NCI-H187 (cell line): ENCODE measurements at places on chromosomes 16 and 17.

DNA sequence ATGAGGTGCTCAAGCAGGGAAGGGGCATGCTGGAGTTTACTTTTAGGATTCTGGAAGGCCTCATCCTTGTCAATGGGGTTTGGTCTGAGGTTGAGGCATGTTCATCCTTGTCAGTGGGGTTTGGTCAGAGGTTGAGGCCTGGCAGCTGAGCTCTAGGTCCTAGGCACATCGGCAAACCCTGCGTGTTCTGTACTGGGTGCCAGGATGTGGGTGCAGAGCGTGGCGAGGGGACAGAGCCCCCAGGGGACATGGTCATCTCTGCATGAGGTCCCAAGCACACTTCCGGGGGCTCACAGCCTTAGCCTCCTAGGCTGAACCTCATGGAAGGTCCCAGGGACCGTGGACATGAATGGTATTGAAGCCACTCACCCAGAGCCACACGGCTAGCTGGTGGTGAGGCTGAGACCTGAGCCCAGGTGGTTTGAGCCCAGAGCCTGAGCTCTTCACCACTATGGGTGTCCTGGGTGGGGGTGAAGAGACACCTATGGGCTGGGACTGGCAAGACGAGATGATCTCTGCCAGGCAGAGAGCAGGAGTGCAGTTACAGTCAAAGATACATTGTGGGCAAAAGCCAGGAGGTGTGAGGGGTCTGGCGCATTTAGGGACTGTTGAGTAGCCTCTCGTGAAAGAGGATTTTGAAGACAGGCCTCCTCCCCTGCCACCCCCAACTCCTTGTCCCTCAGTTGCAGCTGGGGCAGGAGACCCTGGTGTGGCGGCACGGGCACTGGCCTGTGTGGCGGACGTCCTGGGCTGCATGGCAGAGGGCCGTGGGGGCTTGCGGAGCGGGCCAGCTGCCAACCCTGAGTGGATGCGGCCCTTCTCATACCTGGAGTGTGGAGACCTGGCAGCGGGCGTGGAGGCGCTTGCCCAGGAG, 19.3 kb downstream of the FCSK start:
- DNase-seq = no peak

GRCh38 chr17:19369107-19369778, 6.7 kb upstream of the B9D1 start:
- no peak for DNase-seq

GRCh38 chr17:50634915-50635731, 442 bp downstream of the ABCC3 start:
- DNase-seq = no peak

- DNase-seq = no peak
Measured at GRCh38 chr17:4135489-4135888, 7.3 kb downstream of the ZZEF1 start.

DNA sequence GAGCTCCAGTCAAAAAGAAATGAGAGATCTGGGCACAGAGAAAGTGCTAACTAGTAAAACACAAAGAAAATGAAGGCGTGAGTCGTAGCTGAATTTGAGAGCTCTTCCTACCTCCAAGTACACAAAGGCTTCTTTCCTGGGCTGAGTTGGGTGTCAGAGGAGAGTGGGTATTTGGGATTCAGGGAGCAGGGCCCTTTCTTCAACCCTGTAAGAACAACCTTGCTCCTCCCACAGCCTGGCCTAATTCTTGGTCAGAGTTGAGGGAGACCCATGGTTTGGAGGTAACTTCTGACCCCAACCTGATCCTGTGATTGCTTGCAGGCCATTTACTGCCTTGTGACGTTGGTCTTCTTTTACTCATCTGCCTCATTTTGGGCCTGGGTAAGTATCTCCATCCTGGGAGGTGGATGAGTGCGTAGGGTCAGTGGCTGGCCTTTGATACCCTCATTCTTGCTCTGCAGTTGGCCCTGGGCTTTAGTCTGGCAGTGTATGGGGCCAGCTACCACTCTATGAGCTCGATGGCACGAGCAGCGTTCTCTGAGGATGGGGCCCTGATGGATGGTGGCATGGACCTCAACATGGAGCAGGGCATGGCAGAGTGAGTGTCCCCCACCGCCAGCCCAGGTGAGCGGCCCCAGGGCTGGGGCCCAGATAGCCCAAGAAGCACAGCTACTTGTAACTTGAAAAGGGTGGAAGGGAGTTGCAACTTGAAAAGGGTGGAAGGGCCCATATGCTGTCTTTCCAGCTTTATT, 1.3 kb downstream of the TMEM208 start:
- no peak for DNase-seq

- no peak for DNase-seq
Measured at GRCh38 chr17:80938556-80938955, 53.1 kb upstream of the CHMP6 start.

- DNase-seq = no peak
Measured at GRCh38 chr17:80845069-80845862, 146.4 kb upstream of the CHMP6 start.

- DNase-seq = no peak
Measured at GRCh38 chr17:57644326-57644725, 100.8 kb downstream of the CCDC182 start.

DNA sequence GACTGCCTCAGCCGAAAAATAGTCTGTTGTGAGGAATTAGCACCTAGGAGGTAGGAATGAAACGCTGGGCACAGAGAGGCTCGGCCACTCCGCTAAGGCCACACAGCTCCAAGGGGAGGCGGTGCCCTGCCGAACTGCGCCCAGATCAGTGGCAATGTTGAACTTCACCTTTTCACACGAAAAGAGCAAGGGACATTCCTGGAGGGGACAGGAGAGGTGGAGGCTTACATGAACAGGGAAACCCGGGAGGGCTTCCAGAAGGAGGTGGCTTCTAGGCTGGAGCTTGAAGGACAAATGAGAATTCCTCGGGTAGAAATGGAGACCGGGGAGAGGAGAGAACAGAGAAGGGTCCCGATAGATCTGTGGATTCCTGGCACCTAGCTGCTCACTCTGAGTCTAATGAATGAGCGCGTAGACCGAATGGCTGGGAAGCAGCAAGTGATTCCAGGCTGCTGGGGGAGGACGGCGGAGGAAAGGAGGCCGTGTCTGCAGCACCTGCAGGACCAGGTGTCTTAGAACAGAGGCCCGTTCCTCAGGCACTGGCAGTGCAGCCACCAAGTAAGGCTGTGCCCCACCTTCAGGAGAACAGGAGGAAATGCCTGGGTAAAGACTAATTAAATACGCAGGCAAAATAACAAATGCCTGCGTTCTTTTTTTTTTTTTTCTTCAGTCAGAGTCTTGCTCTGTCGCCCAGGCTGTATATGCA, 722 bp upstream of the SLC38A10 start:
- peak; percentile 13 for DNase-seq

DNA sequence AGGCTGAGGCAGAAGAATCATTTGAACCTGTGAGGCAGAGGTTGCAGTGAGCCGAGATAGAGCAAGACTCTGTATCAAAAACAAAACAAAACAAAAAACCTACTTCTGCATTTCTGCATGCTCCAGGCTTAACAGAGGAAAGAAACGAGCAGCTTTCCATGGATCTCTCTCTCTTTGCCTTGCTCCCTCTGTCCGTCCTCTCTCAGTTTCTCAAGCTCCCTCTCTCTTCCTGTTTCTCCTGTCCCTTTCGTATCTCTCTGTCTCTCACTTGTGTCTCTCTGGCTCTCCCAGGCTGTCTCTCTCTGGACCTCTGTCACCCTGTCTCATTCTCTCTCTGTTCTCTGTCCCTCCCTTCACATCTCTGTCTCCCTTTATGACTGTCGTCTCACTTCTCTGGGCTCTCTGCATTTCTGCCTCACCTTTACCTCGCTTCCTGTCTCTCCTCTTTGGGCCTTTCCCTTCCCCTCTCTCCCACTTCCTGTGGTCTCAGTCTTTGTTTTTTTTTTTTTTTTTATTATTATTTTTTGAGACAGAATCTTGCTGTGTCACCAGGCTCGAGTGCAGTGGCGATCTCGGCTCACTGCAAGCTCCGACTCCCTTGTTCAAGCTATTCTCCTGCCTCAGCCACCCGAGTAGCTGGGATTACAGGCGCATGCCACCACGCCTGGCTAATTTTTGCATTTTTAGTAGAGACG, 4.1 kb upstream of the PITPNA start:
- DNase-seq = no peak

DNA sequence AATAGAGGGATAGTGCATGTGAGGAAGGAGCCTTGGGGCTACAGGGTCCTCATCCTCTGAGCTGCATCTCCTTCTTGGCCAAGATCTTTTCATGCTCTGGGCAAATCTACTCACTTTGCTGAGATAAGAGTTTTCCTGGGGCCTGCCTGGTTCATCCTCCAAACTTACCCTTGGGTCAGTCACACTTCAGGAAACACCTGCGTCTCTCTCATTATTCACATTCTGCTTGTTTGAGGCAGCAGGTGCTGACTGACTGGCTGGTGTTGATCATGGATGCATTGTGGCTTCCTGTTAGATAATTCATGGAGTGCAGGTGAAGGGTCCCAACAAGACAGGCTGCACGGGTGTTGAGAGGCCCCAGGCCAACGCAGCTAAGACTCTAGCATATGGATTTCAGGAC, 162.6 kb downstream of the SALL1 start:
- DNase-seq = no peak

- no peak for DNase-seq
Measured at GRCh38 chr17:48552466-48553189, 7.7 kb upstream of the HOXB2 start.

GRCh38 chr17:17191346-17191792, 14.8 kb downstream of the PLD6 start:
- no peak for DNase-seq

DNA sequence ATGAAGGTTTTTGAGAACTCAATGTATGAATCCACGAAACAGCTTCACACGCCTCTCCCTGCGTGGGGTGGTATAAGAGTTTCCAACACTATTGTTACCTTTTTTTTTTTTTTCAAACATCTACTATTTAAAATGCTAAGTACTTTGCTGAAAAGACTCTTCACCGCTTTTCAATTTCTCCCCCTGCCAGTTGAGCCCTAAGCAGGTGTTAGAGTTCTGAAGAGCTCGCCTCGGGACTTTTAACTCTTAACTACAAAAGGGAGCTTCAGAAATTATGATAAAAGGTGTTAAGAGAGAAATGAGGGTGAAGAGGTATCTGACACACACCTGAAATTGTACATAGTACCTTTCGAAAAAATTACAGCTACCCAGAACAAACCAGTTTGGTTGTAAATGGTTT, 20.9 kb upstream of the PSMD7 start:
- no peak for DNase-seq

- DNase-seq = no peak
Measured at GRCh38 chr17:72614871-72615626, 477.4 kb downstream of the SLC39A11 start.

GRCh38 chr16:26744430-26744829, 322.3 kb upstream of the C16orf82 start:
- no peak for DNase-seq

DNA sequence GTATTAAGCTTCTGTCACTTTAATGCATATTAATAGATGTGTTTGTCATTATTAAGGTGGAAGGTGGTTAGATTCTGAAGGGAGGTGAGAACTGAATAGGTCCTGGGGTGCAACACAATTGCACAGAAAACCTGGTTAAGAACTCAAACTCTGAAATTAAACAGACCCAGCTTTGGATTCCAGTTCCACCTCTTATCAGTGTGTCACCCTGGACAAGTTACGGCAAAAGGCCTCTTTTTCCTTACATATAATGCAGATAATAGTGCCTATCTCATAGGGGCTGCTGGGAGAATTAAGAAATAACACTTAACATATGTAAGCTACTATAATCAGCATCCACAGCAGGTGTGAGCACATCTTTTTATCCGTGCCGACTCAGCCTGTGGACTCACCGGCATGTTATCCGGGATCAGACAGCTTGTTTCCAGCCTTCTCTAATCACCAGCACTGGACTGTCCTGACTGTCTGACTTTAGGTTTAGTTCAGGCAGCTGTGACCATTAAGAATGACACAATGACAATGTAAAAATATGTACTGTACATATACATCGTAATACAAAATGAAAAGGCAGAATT, 31.4 kb downstream of the TEX2 start:
- DNase-seq = no peak

- DNase-seq = no peak
Measured at GRCh38 chr16:66661210-66661560, 35.4 kb downstream of the CMTM4 start.

DNA sequence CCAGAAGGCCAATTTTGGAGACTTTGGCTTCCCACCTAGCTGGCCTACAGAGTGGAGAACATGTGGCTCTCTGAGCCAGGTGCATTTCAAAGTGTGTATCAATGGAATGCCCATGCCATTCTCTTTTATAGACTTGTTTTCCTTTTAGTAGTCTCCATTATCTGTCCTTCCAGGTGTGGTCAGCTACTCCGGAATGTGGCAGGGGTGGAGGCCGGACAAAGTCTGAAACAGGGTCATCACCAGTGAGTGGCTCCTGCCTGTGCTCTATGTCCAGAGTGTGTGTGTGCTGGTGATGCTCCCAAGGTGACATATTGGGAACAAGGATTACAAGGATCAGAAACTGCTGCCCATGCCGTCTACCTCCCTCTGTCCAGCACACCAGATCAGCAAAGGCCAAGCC, 3.8 kb upstream of the TMEM220 start:
- DNase-seq = no peak

DNA sequence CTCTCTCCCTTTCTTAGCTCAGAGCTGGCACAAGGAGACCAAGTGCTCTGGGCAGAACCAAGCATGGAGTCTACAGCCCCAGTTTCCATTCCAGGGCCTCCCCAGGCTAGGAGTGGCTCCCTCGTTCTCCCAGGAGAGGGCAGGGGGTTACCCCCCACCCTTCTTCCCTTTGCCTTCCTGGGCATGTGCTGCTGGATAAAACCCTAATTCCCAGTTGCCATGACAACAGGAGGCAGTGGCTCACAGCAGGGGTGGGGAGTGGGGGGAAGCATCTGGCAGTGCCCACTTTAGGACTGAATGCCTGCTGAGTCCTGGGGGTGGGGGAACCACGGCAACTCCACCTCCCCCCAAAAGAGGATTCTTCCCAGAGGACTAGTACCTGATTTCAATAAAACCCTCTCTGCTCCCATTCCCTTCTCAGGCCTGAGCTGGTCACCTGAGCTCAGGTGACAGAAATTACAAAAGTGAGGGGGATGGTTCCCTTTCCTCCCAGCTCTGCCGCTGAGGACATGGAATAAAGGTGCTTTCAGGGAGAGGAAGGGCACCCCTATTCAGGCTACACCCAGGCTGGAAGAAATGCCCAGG, 1.8 kb downstream of the MPP2 start:
- no peak for DNase-seq

DNA sequence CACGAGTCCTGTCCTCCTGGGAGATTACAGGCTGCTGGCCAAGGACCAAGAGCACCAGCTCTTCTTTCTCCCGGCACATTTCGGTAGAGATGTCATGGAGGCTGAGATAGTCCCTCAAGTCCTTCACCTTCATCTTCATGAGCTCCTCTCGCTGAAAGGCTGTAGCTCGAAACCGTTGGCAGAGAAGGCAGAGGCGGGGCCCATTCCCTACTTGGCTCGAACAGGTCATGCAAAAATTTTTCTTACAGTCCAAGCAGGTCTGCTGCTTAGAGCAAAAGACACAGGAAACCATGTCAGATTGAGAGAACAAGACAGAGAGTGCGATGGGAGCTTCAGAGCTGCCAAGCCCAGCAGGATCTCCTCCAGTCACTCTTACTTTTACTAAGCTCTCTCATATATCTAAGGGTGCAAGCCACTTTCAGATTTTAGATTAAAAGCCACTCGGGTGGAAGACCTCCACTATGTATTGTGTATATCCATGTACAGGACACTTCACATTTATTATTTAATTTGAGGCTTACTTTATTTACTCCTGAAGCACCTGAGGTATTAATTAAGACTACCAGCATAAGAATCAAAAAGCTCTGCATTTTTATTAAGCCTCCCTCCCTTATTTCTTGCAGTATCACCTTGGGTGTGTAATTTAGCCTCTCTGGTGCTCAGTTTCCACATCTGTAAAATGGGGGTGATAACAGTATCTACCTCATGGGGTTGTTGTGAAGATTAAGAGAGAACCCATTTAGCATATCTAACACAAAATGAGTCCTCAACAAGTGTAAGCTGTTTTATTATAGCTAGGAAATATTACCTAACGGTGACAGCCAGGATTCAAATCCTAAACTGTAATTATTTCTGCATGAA, 41.4 kb downstream of the LIG3 start:
- DNase-seq = no peak
